Effector memory CD4-positive, alpha-beta T cell (primary cell): ENCODE measurements at places on chromosomes 16 and 17.

DNA sequence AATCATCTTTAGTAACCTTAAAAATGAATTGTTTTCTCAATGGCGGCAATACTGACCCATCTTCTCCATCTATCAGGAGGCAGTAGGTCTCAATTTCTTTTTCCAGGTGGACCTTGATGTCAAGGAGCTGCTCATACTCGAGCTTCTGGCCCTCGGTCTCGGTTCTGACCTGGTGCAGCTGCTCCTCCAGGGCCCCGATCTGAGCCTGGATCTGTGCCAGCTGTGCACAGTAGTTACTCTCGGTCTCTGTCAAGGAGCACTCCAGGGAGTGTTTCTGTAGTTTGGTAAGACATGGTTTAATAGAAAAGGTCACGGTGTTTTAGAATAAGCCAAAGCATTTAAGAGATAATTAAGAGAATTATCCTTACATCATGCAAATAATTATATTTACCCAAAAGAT lies 4.9 kb downstream of the KRT27 start:
- no peak for DNase-seq

- no peak for DNase-seq
These were observed 5.7 kb downstream of the TK2 start for GRCh38 chr16:66544016-66544757.

DNA sequence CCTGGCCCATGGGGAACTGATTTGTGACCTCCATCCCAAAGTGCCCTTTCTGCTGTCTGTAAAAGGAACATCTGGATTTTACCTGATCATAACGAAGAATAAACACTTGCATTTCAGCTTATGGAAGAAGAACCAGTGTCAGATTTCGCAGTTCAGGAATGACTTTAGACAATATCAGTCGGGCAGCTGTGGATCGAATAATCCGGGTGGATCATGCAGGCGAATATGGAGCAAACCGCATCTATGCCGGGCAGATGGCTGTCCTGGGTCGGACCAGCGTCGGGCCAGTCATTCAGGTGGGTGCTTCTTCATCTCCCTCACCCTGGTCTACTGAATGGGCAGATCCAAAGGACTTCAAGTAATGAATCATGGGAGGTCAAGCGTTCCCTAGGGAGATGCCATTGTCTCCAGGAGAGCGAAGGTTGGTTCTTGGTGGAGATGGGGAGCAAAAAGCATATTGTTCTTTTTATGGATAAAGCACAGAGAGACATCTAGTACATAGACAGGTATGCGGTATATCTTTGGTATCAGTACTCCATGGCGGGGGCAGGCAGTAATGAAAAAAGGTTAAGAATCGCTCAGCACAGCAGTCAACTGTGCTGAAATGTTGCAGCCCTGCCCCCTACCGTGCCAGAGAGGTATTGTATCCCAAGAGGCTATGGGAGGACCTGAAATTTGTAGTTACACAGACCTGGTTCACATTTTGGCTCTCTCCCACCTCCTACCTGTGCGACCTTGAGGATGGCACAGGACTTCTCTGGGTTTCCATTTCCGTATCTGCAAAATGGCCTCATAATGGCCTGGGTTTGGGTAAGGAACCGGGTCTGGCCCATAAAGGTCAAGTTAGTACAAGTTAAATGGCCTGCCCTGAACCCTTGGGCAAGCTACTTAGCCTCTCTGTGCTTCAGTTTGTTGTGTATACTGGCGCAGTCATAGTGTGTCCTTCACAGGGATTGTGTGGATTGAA lies 4.7 kb downstream of the COQ7 start:
- DNase-seq, result peak; percentile 19

DNA sequence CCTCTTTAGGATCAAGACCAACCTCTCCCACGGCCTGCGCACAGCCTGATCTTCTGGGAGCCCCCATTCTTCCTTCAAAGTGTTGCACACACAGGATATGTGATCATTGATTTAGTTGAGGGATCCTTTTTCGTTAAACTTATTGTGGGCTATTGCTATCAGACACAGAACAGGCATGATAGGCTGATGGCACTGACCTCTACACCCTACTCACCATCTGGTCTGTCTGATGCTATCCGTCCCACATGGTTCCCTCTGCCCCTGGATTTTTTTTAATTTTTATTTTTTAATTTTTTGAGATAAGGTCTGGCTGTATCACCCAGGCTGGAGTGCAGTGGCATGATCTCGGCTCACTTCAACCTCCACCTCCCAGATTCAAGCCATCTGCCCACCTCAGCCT lies 19.2 kb upstream of the LITAF start:
- DNase-seq, result no peak

DNA sequence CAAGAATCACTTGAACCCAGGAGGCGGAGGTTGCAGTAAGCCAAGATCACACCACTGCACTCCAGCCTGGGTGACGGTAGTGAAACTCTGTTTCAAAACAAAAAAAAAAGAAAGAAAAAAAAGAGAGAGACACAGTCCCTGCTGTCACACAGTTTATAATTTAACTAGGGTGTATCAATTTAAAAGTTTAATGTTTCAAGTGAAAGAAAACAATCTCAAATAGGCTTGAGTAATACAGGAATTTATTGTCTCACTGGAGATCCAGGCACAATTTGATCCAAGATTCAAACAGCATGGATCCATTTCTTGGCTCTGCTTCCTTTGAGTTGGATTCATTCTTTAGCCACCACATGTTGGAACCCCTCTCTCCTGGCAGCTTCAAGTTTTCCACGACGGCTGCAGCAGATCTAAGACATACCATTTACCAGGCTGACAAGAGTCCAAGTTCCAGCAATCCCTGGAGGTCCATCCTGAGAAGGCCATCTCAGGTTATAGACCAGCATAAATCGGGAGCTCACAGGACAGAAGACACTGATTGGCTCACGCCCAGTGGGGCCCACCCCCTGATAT lies 97.5 kb downstream of the YPEL2 start:
- DNase-seq, result no peak

- no peak for DNase-seq
These were observed 26.0 kb upstream of the CHMP6 start for GRCh38 chr17:80965606-80966005.

GRCh38 chr16:51141106-51141505 lies 10.0 kb downstream of the SALL1 start:
- DNase-seq, result no peak

DNA sequence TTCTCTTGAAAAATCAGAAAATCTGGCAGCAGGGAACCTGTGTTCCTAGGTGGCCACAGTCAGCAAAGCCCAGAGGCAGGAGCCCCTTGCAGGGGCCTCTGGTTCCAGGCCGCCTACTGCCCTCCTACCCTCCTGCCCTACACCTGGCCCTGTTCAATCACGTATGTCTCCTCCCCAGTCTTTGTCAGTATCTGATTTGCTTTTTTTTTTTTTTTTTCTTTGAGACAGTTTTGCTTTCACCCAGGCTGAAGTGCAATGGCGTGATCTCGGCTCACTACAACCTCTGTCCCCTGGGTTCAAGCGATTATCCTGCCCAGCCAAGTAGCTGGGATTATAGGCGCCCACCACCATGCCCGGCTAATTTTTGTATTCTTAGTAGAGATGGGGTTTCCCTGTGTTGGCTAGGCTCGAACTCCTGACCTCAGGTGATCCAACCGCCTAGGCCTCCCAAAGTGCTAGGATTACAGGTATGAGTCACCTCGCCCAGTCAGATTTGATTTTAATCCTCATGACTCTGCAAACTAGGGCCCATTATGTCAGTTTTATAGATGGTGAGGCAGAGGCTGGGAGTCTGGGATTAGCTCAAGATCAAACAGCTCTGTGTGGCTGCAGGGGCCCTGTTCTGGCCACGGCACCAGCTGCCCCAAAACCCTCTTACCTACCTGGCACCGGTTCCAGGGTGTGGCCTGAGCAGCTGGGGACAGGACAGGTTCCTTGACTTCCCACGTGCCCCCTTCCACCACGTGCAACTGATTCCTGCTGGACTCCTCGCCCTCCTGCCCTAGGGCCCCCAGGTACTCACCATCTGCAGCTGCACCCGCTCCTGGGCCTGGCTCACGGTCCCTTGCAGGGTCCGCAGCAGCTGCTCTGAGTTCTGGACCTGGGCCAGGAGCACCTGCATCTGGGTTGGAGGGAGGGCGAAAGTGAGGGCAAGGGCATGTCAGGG lies 14.7 kb downstream of the RABEP2 start:
- DNase-seq, result no peak

DNA sequence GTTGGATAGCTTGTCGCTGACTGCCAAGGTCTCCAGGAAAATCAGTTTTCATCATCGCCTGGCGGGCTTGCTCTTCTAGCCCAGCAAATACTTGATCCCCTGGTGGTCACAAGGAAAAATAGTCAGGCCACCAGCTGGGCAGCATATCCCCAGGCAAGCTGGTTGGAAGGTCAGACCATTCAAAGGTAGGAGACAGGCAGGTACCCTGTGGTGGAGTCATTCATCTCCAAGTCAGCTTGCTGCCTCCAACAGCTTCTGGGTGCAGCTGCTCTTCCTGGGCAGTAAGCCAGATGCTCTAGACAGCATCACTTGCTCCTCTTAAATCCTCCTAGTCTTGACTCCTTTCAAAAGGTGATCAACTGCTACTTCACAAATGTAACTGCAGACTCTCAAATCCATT lies 16.0 kb downstream of the ZNF821 start:
- DNase-seq, result no peak

- DNase-seq, result no peak
These were observed 183.4 kb downstream of the IRX3 start for GRCh38 chr16:54102888-54103866.

DNA sequence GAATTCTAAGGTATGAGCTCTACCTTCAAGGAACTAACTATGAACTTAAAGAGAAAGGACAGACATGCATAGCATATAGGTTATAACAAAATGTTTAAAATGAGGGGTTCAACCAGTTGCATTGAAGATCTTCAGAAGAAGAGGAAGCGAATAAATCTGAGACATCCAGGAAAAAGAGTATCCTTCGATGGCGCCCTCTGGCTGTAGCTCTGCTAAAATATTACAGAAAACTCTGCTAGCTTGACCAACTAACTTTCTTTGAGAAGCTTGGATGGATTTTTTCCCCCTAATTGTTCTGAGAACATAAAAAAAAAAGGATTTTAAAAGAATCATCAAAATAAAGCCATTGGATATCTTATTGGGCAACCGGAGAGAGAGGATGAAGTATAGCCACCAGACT lies 659.9 kb upstream of the SOX9 start:
- DNase-seq, result no peak

- DNase-seq, result no peak
These were observed 4.8 kb downstream of the SYNGR2 start for GRCh38 chr17:78173097-78173715.

GRCh38 chr16:88948781-88949490 lies 28.1 kb downstream of the CBFA2T3 start:
- no peak for DNase-seq

DNA sequence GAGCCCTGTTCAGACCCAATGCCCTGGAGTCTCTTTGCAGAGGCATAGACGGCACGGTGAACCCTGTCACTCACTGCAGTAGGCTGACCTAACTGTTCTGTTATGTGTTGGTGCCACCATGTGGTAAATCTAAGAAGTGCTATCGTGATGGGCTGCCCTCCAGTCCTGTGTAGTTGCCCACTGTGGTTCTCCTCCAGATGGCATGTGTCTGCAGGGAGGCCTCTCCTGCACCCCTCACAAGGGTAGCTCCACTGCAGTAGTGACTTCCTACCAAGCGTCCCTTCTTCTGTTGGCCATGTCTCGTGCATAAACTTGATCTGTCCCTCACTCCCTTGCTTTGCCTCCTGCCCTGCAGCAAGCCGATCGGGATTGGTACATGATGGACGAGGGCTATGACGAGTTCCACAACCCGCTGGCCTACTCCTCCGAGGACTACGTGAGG lies 5.8 kb downstream of the DHX38 start:
- no peak for DNase-seq

DNA sequence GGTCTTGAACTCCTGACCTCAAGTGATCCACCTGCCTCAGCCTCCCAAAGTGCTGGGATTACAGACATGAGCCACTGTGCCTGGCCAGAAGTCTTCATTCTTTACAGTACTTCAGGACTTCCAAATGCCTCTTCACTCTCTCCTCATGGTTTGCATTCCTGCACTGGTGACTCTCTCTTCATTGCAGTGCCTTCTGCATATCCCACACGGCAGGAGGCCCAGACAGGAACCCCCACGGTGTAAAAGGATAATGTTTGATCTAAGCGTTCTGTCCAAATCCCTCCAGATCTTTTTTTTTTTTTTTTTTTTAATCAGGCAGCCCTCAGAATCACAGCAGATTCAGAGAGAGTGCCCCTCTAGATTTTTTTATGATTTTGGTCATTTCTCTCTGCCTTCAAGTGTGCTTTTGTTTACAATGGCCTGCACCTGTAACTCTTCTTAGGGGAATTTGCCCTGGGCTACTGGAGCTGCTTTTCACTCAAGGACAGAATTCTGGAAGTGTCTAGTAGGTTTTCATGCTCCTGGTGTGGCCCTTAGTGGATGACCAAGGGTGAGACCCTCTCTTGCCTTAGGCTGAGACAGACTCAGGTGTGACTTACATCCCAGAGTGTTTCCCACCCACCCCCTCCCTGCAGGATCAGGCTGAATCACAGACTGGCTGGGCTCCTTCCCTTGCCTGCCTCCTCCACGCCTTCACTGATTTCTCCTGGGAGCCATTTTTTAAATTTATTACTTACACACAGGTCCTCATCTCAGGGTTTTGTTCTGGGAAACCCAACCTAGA lies 19.8 kb upstream of the NF1 start:
- no peak for DNase-seq

DNA sequence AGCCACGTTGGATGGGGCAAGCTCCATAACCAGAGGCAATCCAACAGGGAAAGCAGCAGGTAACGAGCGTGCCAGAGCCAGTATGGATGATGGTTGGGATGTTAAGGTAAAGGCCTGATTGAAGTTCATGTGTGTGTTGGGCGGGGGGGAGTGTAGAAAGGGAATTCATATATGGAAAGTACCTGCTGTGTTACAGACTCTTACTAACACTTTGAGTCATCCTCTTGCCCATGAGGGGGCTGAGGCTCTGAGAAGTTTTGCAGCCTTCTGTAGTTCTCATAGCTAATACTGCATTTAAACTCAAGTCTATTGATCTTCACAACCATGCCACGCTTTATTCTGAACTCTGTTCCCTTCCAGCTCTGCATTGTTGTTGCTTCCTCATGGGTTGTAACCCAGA lies 28.5 kb downstream of the SYCE1L start:
- no peak for DNase-seq

DNA sequence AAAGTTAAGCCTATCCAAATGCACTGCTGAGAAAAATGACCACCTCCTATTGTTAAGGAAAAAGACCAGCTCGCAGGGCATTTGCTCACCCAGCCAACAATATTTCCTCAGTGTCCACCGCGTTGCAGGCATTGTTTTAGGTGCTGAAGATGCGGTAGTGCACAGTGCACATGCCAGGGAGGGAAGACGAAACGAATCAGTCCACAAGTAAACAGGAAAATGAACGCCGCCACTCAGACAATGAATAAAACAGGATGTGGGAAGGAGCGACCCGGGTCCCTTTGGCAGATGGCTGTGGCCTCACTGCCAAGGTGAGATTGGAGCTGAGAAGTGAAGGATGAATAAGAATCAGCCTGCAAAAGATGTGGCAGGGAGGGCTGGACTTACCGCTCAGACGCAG lies 249.2 kb downstream of the FOXL1 start:
- no peak for DNase-seq

GRCh38 chr16:11251525-11252481 lies 4.2 kb downstream of the SOCS1 start:
- DNase-seq, result peak; percentile 68
